ENCODE measurements at places on chromosomes 5 and 9.

DNA sequence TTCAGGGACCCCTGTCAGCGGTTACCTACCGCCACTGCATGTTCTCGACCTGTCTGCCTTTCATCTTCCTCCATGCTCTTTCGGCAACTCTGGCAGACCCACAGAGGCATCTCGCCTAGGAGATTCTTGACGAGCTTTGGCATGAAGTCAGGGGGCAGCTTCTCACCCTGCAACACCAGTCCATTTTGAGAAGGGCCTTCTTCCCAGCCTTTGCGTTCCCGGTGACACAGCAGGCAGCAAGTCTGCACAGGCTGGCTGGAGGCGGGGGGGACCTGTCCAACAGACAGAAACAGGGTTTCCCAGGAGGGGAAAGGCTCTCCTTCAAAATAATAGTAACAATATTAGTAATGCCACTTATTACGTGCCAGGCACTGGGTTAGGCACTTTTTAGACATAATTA lies 15.5 kb downstream of the FAM193B start:
- no peak for DNase-seq

DNA sequence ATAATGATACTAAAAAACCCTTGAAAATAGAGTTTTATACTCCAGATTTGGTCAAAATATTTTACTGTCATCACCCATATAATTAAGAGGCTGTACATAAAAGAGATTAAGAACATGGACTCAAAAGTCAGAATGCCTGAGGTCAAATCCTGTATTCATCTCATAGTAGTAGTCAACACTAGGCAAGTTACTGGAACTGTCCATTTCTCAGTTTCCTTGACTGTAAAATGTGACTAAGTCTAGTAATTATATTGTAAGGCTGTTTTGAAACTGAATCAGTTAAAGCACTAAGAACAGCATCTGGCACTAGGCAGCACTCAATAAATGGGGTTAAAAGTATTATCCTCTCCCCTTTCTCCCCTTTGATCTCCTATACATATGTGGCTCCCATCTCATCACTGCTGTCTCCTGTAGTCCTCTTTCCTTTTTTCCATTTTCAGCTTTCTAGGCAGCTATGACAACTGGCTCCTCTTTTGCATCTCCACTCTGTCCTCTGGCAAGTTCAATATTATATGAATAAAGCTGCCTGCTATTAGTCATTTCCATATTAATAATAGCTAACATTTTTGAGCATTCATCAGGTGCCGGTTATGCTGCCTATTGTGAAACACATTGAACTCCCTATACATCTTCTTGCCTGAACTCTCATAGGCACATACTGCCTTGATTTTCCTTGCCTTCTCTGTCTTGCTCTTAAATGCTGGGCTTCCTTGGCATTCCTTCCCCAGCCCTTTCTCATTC lies 185.8 kb upstream of the NREP start:
- no peak for DNase-seq

- DNase-seq, result no peak
Measured at GRCh38 chr5:73943397-73943796, 317.4 kb downstream of the ARHGEF28 start.

DNA sequence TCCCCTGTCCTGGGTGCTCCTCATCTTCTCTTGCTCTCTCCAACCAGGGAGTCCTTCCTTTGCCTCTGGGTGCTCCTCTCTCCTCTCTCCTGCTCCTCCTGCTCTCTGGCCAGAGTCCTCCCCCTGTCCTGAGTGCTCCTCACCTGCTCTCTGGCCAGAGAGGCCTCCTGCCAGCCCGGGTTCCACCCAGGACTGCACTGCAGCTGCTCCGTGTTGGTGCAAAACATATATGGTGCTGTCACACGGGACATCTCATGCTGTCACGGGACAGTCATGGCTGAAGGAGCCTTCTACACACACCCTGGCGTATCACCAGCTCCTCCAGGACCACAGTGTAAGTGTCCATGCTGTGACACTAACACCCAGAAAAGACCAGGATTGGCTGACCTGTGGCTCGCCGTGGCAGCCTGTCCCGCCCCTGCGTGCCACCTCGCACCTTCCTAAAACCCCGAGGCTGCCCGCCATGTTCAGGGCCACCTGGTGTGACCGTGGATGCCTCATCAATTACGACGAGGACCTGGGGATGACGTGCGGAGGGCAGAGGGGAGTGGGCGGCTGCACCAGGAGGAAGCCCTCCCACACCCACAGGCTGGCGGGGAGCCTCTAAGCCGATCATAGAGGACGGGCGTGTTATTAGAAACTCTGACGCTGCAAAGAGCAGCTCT lies 27.9 kb upstream of the SLC6A3 start:
- peak; percentile 39 for DNase-seq

GRCh38 chr5:31328040-31328733 lies 134.7 kb downstream of the CDH6 start:
- no peak for DNase-seq

DNA sequence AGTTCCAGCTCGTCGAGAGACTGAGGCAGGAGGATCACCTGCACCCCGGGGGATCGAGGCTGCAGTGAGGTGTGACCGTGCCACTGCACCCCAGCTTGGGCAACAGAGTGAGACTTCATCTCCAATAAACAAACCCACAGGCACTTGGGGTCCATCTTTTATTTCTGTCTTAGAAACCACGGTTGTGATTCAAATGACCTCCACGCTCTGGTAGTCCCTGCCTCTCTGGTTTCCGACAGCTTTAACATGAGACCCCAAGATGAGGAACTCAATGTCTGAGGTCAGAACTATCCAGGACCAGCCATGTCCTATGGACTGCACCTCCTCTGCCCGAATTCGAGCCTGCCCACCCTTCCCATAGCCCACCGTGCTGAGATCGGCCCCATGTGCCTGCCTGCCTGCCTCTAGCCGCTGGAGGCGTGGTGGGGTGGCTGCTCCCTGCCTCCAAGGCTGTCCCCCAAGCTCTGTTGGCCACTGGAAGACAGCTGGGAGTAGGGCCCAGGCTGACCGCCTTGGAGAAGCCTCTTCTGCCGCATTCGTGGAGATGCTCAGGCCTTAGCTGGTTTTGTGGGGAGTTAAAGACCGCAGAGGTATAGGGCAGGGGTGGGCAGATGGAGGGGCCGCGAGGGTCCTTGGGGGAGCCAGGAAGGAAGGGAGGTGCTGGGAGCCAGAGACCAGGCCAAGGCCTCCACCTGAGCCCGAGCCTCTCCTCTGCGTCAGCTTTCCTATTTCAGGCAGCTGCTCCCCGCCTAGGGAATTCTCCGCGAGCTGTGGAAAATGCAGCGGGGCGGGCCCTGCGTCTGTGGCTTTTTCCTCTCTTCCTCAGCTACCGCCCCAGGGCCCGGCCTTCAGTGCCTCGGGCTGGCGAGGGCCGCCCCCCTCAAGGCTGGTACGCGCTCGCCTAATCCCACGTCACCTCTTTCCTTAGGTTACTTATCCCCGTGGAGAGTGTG lies 6.9 kb upstream of the WDR5 start:
- no peak for DNase-seq

DNA sequence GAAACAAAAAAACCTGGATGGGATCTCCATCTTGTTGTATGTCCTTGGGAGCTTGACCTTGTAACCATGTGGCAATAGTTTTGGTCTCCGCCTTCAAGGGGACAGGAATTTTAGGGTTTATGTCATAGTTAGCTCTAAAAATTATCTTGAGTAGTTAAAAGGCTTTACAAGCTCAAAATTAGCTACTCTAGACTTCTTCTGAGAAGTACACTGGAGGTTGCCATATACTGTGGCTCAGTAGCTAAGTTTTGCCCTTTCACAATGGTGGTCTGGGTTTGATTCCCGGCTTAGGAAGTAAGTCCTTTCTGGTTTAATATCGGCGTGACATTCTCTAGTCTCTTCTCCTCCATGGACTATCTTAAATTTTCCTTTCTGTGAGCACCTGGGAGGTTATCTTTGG lies 48.9 kb upstream of the DMAC1 start:
- no peak for DNase-seq

- DNase-seq, result no peak
Measured at GRCh38 chr9:91101611-91102168, 260.0 kb downstream of the AUH start.

All from posterior cingulate gyrus (tissue), 11 donors.